Mucosa of gallbladder (tissue), 1 donor: ENCODE measurements at places on chromosomes 3 and 15. TPM values are rescaled to one million over a fixed set of nuclear protein-coding genes. Genes with fewer than 3 reads are reported as not detected.

DNA sequence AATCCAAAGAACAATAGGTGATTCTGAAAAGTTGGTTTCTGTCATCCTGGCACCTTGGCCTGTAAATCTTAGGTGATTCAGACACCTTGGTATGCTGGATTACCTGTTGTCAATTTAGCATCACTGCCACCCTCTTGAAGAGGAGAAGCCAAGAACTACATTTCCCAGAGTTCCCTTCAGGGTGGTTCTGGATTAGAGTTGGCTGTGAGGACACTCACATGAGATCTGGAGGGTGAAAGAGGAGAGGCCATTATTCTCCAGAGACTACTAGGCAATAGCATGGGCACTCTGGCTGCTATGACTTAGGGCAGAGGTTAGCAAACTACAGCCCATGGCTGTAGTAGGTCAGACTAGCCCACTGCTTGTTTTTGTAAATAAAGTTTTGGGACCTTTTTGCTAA, 41.7 kb upstream of the CORO2B start:
- DNase-seq: no peak

Gene C2CD4B
- total RNA-seq: 23.8 TPM

GRCh38 chr3:129608087-129608935, 1.8 kb upstream of the PLXND1 start:
- no peak for DNase-seq

DNA sequence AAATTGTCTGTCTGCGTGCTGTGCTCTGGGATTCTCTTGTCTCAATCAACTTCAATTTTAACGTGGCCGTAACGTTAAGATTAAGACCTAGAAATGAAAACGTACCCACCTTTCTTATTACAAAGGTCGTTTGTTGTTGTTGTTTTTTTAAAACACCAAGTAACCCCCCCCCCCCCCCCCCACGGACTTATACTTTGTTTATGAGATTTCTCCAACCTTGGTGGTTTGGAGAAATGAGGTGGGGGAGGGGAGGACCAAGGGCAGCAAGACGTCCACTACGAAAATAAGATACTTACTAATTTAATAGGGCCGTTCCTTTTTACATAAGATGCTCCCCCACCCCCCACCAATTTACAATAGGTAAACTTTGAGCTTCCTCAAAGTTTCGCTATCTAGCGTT, 244.4 kb upstream of the TOPAZ1 start:
- DNase-seq: no peak

DNA sequence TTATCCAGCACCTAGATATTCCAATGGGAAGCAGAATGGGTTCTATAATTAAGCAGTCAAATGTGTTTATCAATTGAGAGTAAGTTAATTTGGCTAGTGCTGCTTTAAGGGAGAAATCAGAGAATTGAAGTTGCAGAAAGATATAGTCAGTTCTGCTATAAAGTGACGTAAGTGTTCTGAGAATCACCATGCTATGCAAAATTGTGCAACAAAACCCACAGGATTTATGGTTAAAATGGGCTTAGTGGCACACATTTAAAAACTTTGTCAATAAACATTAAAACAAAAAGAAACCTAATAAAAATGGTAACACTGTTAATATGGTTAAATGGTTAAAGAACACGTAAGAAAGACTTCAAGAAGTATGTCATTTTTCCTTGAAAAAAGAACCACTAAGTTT, 74.5 kb downstream of the TMEM108 start:
- DNase-seq: no peak

DNA sequence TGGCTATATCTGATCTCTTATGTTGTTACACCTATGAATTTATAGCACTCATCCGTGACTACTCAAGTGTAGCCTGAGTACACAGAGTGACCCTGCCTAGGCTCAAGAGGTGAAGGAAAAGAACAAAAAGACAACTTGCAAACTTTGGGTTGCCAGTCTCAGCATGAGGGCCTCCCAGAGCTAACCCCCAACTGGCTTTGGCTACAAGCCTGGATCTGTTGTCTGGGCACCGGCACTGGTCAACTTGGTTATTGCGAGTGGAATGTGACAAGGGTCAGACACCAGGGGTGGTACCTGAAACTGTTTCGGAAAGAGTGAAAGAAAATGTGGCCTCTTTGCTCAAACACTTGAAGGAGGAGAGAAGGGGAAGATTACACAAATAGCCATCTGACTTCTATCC, 49.5 kb upstream of the BCL6 start:
- no peak for DNase-seq

Gene ACKR2
- 5.0 TPM for total RNA-seq

DNA sequence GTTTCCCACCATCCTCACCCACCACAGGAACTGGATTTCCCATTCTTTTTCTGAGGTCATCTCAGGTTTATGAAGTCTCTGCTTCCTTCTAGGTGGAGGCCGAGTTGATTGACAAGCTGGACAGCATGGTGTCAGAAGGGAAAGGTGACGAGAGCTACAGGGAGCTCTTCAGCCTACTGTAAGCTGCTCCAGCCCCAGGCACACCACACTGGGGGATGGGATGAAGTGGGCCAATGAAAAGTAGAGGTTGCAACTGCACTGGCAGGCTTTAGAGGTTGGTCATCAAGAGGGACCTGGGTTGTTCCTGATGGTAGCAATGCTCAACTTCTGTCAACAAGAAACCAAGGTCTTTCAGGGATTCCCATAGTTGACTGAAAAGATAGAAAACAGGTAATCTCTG, 55.0 kb upstream of the MANF start:
- DNase-seq: no peak

DNA sequence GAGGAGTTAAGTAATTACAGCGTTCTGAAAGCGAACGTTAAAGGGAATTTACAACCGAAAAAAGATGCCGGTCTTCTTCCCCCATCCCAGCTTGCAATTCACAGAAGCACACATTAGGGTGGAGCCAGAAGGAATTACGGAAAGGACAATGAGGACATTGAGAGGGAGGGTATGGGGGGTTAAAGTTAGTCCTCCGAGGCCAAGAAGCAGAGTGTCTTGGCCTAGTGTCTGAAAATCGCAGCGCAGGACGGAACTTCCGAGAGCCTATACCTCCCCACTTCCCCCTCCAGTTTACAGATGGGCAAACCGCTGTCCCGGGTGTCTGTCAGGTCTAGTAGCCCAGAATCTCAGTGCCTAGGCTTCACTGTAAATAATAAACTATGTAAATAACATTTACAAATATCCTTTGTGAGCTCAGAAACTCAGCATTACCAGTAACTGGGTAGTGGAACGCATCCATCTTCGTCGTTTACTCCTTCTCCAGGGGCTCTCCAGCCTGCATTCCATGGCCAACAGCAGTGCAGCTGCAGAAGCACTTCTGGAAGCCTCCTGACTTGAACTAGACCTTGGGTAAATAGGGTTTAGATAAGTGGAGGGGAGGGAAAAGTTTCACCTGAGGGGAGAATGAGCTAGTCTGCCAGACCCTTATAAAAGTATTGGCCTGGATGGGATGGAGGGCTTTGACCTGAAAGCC, 922 bp downstream of the ADPRH start:
- no peak for DNase-seq

DNA sequence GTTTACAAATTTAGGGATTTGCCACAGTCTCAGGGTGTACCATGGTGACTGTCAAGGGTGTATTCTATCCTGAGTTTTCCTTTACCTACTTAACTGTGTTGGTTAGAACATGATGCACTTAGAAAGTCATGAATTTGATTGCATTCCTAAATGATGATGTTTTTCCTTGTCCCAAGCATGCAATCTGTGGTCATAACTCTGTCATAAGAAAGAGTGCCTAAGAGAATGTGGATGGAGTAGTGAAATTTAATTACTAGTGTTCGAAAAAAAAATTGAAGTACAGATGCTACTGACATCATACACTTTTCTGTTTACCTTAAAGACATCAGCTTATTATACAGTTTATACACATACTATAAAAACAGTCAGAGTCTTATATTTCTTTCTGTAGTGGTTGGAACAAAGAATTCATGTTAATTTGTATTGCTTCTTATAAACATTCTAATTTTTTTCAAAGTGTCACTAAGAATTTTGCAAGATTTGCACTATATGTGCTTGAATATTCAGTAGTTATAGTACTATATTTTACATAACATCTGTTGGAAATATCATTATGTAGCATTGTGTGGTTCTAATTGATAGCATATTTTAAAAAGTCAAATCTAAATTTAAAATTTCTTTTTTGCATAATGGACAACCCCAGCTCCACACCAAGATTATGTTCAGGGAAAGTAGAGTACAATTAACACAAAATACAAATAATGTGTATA, 231.3 kb upstream of the KCNMB2 start:
- no peak for DNase-seq

GRCh38 chr3:114111060-114111770, 54.7 kb downstream of the QTRT2 start:
- no peak for DNase-seq

Gene RHOV
- total RNA-seq: 0.63 TPM

DNA sequence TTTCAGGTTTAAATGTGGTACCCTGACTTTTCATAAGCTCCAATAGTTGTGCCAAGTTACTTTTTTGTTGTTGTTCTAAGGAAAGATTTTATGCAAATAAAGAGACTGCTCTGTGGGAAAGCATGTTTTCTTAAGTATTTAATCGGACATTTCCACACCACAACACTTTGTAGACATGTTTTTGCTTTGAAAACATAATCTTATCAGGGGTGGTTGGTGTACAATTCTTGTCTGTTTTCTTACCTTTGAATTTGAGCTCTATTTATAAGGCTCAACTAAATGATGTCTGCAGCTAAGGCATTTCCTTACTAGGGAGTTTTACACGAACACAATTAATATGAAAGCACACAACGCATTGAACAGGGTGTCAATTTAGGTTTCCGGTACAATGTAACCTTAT, 81.5 kb upstream of the CDIN1 start:
- no peak for DNase-seq

DNA sequence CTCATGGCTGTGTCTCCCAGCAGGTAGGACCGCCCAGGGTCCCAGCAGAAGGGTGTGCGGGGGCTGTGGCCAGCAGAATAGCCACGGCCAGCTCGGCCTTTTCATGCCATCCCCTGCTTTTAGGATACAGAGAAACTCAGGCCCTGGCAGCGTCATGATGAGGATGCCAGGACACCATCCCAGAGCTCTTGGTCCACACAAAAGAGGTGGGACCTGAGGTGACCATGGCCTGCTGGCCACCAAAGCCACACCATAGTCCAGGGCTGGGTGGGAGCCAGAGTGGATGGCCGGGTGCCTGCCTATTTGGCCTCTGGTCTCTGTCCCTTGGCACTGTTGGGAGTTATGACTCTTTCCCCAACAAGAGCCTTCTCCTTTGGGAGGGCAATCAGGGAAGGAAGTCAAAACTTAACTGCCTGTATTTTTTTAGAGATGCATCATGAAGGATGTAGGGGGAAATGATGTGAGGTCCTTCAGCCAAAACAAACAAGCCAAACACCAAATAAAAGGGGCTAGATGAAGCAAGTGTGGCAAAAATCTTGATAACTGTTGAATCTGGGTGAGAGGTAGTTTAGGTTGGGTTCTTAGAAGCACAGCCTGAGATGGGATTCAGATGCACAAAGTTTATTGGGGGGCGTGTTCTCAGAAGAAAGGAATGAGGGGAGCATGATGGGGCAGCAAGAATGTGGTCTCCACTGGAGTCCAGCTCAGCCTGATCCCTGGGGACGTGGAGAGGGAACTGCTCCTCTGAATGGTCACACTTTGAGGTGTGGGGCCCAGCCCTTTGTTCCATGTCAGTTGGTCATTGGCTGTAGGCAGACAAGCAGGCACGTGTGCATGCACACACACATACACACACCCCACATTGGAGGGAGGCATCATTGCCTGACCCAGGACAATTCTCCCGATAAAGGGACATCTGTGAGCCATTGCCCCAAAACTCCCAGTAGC, 33.2 kb downstream of the SMAD6 start:
- DNase-seq: no peak

- no peak for DNase-seq
These were observed 69.7 kb upstream of the POMGNT2 start for GRCh38 chr3:43175541-43175940.

DNA sequence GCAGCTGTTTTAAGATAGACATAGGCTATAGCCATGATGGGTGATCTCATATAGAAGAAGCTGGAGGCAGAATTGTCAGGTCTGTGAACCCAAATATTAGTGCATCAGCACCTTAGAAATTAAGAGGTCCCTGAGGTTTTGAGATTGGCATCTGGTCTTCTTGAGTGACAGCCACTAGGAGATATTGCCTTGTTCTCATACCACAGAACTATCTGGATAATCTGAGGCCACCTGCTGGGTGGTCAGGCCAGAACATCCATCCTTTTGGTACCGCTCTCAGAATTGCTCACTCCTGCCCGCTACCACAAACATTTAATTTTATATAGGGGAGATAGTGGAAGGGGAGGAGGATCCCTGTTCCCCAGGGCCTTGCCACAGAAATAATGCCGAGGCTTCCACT, 210.6 kb upstream of the ZPLD1 start:
- no peak for DNase-seq

DNA sequence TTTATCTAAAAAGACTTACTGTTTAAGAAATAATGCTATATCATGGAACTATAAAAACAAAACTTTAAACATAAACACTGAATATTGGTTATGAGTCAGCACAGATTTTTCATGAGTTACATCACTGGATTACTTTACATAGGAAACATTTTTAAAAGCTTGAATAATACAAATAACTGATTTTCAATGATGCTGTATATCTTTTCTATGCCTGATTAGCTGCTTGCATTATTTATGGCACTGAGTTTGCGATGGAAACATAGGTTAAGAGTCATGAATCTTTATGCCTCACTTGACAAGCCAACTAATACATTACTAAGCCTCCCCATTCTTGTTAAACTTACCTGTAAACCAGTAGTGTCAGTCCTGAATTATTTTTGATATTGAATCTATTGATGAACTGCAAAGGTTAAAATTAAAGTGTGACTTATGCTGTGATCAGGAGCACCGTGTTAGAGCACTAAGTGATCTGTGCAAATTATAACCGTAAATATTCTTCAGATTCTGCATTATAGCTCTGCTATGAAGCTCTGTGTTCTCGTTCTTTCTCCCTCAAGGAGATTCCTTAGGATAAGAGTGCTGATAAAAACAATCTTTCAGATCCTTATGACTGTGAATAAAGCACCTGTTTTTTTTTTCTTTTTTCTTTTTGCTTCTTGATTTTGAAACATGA, 437.3 kb upstream of the BCHE start:
- DNase-seq: no peak

GRCh38 chr15:63857461-63857856, 23.7 kb upstream of the HERC1 start:
- no peak for DNase-seq

DNA sequence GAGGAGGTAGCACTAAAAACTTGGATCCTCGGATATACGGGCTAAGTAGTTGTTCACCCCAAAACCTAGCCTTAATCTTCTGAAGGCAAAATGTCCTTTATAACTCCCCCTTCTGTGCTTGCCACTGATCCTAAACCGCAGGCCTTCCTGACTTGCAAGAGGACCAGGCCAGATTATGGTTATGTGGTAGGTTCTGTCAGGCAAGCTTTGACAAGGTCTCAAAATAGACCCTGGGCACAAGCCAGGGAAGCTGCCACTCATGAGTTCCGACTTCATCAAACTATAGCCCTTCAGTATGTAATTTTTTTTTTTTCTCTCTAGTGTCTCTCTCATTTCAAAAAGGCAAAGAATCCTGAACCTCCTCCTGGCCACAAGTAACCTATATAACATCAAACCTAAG, 3.2 kb downstream of the LRRFIP2 start:
- DNase-seq: no peak

- DNase-seq: no peak
These were observed 633 bp downstream of the IGSF10 start for GRCh38 chr3:151460228-151460627.
